H1 (cell line): ENCODE measurements at places on chromosomes 4 and X.

GRCh38 chrX:118558926-118559325 is 63.3 kb downstream of the DOCK11 start:
- DNase-seq, result no peak

- DNase-seq, result no peak
These were observed 1.7 kb upstream of the TRPC5OS start for GRCh38 chrX:111874241-111874640.

GRCh38 chr4:112099701-112100297 is 45.5 kb upstream of the FAM241A start:
- DNase-seq, result no peak

- no peak for DNase-seq
These were observed 34.4 kb upstream of the ANXA3 start for GRCh38 chr4:78517050-78517652.

GRCh38 chr4:151561551-151562256 is 152.7 kb downstream of the FHIP1A start:
- no peak for DNase-seq
